ENCODE measurements at places on chromosomes 12 and 14.

DNA sequence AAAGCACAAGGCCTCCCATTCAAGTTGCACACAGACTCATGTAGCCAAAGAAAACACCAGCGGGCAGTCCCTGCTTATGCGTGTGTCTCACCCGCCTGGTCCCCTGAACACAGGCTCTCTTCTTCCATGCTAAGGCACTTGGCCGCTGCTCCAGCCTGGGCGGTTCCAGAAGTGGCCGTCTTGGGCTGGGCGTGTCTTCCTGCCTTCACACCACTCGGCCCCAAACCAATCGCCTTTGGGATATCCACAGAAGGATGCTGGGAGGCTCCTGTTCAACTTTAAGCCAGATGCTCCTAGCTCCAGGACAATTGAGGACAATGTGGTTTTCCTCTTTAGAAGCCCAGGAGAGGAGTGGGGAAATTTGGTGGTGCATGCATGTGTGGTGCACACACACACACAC lies 2.2 kb downstream of the SCARB1 start:
- no peak for DNase-seq

- DNase-seq, result no peak
Measured at GRCh38 chr12:31853520-31853919, 105.7 kb upstream of the RESF1 start.

- DNase-seq, result no peak
Measured at GRCh38 chr14:53350866-53351265, 197.7 kb upstream of the DDHD1 start.

GRCh38 chr12:30862486-30862885 lies 64.1 kb upstream of the TSPAN11 start:
- no peak for DNase-seq

GRCh38 chr12:98419795-98420404 lies 95.5 kb upstream of the TMPO start:
- no peak for DNase-seq
